ENCODE measurements at places on chromosomes 11 and 22.

- DNase-seq: no peak
Measured at GRCh38 chr22:28151151-28151816, 232.2 kb upstream of the PITPNB start.

DNA sequence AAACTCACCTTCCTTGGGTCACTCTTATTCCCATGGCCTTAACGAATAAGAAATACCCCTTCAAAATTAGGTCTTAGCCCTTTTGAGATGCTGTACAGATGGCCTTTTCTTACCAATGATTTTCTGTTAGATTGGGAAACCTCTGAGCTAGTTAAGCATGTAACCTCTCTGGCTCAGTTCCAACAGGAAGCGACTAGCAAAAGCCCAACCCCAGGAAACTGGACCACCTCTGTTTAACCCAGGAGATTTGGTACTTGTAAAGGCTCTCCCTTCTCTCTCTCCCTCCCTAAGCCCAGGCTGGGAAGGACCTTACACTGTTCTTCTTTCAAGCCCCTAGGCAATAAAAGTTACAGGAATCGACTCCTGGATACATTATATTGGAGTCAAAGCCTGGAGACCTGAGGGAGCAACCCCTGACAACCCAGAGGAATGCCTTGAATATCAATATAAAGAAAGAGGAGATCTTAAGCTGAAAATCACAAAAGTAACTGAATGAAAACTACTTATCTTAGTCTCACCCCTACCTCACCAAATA is 11.7 kb downstream of the APIP start:
- DNase-seq: no peak

- DNase-seq: no peak
Measured at GRCh38 chr11:24406980-24407379, 89.9 kb upstream of the LUZP2 start.

DNA sequence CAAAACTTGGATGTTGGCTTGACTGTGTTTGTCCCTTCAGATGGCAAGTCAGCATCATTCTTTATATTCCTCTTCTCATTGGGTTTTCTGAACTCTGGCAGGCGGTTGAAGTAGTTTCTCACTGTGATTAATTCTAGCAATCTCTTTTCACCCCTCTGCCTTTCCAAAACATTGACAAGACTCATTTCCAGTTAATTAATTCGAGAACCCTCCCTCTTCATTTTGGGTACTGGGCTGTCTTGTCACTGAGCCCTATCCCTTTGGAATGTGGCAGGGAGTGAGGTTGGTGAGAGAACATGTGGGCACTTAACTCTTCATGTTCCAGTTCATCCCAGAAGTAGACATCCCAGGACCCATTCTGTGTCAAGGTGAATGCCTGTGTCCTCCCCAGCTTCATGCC is 133.0 kb downstream of the WNT7B start:
- DNase-seq: no peak

- no peak for DNase-seq
Measured at GRCh38 chr11:92314499-92314898, 89.9 kb downstream of the FAT3 start.

- DNase-seq: no peak
Measured at GRCh38 chr11:33598426-33599069, 102.1 kb downstream of the C11orf91 start.

GRCh38 chr22:31872209-31872608 is 72.1 kb upstream of the YWHAH start:
- no peak for DNase-seq

DNA sequence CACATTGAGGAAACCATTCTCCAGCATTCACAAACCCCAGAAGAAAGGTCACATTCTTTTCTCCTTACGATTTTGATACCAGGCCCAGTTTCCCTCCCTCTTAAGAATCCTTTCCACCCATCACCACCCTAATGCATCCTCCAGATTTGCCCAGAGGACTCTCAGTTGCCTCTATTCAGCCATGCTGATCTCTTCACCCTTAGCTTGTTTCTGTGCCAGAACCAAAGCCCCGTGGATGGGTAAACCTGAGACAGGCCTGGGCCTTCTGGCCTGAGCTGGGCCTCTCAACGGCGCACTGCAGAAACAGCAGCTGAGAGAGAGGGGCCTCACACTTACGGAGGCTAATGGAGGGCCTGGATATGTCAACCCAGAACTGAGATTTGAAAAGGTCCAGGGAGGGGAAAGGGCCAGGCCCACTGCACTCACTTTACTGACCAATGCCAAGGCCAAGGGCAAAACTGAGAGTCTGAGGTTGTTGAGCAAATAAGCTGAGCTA is 32.2 kb upstream of the OAF start:
- peak; percentile 65 for DNase-seq

- no peak for DNase-seq
Measured at GRCh38 chr11:11149671-11150459, 203.2 kb downstream of the CSNK2A3 start.

DNA sequence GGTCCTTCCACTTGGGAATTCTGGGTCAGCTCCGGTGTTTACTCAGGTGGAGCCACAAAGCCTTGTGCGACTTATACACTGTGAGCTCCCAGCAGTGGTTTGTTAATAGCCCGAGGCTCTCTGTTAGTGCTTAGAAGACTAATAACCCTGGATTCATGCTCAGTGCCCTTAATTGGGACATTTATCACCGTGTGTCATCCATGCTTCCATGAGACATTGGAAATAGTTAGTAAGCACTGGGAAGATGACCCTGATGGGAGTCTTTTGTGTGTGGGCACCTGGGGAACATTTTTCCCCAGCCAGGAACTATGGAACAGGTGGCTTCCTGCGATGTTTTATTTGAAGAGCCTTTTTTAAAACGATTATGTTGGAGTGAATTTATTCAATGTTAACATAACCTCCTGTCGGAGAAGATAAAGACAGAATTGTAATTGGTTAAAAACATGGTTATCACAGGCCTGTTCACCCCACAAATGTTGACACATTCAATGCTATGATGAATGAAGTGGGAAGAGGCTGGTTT is 188.9 kb downstream of the MYO18B start:
- no peak for DNase-seq

- DNase-seq: no peak
Measured at GRCh38 chr11:330694-331357, 10.2 kb upstream of the IFITM3 start.

- DNase-seq: no peak
Measured at GRCh38 chr22:35728639-35729308, 11.1 kb downstream of the APOL5 start.

GRCh38 chr11:63919267-63920125 is 2.5 kb upstream of the RCOR2 start:
- DNase-seq: no peak

DNA sequence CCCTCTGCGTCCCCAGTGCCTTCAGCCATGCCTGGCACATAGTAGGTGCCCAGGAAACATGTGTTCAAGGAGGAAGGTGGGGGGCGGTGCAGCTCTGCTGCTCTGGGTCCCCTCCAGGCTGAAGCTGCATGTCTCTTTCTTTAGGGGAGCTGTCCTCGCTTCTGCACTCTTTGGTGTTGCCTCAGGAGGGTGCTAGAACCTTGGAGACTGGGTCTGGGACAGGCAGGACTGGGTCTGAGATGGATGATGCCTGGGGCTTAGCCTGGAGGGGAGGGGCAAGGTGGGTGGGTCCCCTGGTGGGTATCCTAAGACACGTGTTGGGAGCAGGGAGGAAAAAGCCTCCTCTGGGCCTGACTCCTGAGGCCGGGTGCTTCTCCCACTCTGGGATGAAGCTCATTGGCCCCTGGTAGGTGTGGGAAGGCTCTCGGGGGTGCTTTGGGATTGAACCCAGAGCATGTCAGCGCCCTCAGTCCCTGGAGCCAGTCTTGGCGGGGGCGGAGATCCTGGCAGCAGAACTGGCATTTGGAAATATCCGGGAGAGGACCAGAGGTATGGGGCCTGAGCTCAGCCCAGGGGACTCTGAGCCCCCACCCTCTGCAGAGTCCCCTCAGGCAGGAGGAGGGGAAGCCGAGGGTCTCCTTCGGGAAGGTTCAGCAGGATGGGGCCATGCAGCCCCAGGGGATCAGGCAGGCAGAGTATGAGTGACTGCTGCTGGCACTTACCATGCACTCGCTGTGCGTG is 6.7 kb upstream of the GSTP1 start:
- DNase-seq: no peak

DNA sequence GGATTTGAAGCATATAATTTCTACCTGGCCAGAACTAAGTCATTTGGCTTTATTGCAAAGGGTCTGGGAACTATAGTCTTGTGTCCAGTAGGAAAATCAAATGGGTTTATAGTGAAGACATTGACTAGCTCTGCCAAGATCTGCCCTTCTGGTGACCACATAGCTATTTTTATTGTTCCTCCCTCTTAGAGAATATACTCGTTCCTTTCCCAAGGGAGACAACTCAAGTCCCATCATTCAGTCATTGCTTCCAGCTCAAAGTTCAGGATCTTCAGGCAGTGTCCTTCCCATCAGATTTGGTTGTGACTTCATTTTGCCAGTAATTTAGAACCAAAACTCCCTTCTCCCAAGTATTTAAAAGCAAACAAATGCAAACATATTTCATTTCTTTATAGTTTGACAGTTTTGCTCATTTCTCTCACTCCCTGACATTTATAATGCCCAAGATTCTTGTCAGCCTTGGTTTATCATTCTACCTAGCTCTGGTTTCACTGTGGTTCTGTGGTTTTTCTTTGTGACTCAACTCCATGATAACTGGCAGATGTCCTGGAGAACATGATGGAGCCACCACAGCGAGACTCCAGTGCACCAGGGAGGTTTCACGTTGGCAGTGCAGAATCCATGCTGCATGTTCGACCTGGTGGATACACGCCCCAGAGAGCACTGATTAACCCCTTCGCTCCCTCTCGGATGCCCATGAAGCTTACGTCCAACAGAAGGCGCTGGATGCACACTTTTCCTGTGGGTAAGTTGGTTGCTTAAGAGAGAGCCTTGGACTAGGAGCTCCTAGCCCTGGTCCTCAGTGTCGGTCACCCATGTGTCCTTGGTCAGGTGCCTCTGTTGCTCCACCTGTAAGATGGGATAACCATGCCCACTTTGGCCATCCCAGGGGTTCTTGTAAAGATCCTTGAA is 64.9 kb downstream of the DEPDC5 start:
- DNase-seq: peak; percentile 68

DNA sequence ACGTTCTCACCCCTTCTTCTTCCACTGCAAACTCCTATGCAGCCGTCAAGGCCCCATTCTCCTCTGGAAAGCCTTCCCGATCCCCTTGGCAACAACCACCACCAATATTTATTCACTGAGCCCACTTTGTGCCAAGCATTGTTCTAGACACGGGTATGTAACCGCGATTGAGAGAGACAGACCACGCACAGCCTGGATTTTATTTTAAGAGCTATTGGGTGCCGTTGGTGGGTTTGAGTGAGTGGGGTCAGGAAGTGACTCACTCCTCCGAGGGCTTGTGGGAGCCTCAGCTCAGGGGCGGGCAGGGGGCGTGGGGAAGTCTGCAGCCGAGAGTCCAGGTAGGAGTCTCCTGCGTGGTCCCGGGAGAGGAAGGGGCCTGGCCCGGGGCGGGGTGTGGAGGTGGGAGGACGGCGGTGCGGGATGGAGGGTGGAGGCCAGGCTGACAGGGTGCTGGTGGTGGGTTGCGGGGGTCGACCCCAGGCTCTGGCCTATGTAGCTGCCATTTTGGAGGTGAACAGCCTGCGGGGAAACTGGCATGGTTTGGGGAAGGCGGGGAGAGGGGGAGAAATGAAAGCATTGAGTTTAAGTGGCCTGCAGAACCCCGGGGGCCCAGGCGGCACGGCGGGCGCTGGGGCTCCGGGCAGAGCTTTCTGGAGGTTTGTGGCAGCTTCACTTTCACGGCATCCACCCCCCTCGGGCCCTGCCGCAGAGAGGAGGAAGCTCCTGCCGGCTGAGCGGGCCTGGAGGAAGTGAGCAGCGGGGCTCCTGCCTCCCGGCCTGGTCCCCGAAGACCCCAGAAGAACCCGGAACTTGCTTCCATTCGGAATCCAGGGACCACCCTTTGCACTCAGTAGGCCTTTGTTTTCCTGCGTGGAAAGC is 547 bp downstream of the PARVG start:
- no peak for DNase-seq
